Activated T-cell treated with anti-CD3 and anti-CD28 coated beads for 1 hour (primary cell): ENCODE measurements at places on chromosomes 11 and 22.

DNA sequence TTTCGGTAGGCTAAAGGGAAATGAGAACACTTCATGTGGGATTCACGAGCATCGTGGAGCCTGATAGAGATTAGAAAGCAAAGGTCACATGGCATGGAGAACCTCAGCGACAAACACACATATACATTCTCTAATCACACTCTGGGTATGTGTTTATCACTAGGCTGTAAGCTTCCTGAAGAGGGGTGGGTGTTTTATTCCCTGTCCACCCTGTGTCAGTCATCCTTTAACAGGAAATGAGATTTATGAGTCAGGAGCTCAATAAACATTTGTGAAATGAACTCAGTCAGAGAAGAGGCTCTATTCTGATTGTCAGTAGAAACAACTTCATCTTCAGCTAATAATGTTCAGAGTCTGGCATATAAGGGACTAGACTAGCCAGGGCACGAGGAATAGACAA, 71.7 kb upstream of the EIF3M start:
- no peak for DNase-seq

DNA sequence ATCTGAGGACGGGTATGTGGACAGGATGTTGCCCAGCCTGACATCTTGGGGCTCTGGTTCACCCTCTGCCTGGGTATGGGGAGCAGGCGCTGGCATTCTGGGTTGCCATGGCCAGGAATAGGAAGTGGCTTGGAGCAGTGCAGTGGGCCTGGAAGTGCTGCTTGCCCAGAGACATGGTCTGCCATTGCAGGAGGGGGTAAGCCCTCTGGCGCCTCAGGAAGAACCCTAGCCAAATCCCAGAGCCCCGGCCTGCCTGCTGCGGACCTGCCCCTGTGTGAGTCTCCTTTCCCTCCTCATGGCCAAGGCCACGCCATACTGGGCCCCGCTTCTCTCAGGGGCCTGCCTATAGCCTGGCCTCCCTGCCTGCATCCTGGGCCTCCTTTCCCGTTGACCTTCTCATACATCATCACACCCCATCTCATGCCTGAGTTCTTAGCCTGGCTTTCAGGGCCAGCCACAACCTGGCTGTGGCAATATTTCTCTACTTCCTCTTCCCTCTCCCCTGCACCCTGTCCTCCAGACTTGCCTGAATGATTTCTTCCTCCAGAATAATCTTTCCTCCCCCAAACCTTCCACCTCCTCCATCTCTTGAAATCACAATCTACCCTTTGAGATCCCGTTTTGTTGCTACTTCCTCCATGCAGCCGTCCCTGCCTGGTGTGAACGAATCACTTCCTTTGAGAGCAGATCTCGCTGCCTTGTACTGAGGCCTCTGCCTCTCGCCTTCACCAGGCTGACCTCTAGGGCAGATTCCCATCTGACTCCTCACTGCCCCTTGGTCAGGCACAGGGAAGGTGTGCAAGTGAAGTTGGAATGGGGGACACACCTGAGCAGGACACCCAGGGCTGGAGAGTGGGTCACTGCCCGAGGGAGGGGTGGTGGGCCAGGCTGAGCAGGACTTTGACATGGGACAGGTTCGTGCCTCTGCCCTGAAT, 5.2 kb downstream of the CAPN5 start:
- DNase-seq = no peak

- no peak for DNase-seq
Measured at GRCh38 chr11:78925387-78925786, 350.7 kb upstream of the NARS2 start.

GRCh38 chr11:67022341-67022933, 497 bp upstream of the SYT12 start:
- no peak for DNase-seq

DNA sequence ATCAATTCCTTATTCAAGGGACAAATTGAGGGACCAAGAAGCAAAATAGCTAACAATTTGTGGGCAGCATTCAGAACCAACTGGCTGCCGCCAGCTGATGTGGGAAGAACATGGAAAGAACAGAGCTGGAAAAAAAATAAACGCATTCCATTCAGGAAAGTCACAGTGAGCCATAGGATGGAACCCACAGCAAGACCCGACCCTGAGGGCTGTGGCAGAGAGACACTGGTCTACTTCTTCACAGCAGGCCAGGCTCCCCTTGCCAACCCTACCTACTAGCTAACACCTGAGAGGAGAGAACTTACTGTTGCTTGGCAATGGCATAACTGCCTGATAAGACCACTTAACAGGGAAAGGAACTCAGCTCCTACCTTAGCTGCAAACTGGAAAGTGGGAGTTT, 123.5 kb upstream of the APOA1 start:
- no peak for DNase-seq

GRCh38 chr22:24379536-24379935, 47.9 kb upstream of the ADORA2A start:
- DNase-seq = no peak

DNA sequence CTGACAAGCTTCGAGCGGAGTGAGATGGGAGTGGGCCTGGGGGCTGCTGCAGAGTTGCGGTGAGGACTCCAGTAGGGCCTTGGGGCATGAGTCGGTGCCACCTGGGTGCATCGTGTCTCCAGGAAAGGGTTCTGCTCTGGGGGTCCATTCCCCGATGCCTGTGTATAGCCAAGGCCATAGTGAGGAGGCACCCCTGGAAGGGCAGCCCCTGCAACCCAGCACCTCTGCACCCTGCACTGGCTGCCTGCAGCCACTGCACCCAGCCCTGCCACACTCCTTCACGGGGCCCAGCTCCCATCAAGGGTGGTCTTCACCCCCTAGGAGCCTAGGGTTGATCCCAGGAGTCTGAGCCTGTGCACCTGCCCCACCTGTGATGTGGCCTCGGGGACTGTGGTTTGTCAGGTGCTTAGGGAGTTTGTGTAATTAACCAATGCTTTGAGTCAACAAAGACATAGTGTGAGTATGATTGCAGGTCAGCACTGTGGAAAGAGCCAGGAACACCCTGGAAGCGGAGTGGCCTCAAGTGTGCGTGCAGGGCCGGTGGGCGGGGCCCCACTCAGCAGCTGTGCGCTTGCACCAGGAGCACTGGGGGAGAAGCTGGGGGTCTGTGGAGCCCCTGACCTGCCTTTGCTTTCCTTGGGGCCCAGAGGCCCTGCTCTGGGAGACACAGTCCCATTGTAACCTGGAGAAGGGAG, 1299.3 kb downstream of the BRD1 start:
- no peak for DNase-seq

GRCh38 chr11:75850787-75851186, 35.8 kb downstream of the UVRAG start:
- DNase-seq = no peak
